ENCODE measurements at places on chromosomes 7 and 10.

DNA sequence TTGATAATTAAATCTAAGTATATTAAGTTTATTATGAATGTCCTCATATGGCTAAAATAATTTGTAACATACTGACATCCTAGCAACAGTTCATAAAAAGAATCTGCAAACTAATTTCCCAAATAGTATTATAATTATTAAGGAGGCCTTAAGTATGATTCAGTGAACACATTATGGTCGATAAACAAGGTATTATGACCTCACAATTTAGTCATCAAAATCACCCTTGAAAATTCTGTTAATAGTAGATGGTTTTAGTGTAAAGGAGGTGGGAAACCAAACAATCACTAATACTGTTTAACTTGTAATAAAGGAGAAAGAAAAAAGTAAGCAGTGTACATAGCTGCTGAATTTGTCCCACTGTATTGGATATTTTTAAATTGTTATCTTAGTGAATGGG, 2.1 kb downstream of the ETV1 start:
- DNase-seq: no peak

DNA sequence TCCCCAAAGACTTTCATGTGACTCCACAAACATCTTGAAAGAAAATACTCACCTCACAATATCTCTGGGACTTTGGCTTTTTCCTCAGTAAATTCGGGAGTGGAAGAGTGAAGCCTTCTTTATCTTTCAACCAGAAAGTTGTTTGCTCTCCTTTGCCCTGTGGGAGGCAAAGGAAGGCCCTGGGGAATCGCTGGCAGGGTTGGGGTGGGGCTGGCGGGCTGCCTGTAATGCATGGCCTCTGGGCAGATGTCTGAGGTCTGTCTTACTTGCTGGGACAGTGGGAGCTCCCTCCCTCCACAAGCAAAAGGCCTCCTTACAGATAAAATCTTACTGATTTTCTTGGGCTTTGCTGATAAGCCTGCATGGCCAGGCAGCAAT, 24.9 kb downstream of the TECTB start:
- no peak for DNase-seq

DNA sequence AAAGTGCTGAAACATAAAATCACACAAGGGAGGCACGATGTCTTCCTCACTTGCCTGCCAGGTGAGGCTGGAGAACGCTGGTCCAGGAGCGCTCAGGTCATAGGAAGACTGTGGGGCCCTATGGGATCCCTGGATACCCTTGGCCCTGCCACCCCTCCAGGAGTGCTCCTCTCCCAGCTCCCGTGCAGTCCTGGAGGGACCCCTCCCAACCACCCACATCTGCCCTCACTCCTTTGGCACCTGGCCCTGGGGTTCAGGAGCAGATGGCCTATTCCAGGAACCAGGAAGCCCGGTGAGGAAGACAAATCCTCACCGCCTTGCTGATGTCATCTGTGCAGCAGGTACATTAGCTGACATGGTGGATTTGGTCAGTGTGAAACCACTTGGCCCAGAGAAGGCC, 3.7 kb upstream of the CXCL12 start:
- DNase-seq: no peak

GRCh38 chr7:121019018-121019417, 30.5 kb downstream of the CPED1 start:
- DNase-seq: no peak

- DNase-seq: no peak
These were observed 571 bp downstream of the KDM7A start for GRCh38 chr7:140176122-140176701.

DNA sequence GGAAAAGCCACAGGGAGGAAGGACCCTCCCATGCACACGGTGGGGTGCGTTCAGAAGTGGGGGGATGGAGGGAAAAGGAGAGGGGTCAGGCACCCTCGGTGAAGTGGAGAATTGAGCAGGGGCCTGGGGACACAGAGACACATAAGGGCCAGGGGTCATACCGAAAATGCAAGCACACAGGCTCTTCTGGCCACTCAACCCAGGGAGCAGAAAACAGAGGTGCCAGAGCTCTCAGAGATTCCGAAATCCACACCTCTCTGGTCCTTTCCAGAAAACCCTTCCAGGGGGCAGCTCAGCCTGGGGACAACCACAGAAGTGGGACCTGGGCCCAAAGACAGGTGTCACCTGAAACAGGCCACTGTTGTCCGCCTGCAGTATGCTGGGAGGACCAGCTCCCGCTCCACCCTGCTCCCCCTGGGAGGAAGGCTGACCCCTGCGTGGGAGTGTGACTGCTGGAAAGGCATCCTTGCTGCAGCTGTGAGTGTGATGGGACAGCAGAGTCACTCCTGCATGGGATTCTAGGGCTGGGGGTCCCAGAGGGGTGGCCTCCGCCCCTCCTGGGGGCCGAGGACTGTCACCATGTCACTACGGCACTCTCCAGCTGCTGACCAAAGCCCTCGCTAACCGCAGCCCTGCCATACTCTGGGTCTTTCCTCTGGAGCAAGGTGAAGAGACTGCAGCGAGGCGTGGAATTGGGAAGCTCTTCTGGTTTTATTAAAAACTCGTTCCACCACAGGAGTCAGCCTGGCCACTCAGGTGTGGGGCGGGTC, 63.1 kb downstream of the TMEM209 start:
- no peak for DNase-seq

DNA sequence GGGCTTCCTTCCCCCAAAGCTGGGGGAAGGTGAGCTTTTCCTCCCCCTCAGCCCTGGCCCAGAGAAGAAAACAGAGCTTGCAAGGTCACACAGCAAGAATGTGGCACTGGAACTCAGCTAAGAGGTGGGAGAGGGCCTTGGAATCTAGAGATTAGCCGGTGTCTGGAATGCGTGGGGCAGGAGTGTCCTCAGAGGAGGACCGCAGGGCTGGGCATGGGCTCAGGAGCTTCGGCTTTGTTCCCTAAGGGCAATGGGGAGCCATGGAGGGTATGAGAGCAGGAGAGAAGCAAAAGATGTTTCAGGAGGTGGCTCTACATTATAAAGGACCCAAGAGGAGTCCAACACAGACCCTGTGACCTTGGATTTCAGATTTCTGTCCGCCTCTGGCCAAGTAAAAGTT, 127.2 kb upstream of the TNRC18 start:
- DNase-seq: no peak

- DNase-seq: no peak
These were observed 36.5 kb downstream of the KMT2C start for GRCh38 chr7:152399344-152399743.

GRCh38 chr10:108817584-108817983, 1105.7 kb downstream of the XPNPEP1 start:
- no peak for DNase-seq

DNA sequence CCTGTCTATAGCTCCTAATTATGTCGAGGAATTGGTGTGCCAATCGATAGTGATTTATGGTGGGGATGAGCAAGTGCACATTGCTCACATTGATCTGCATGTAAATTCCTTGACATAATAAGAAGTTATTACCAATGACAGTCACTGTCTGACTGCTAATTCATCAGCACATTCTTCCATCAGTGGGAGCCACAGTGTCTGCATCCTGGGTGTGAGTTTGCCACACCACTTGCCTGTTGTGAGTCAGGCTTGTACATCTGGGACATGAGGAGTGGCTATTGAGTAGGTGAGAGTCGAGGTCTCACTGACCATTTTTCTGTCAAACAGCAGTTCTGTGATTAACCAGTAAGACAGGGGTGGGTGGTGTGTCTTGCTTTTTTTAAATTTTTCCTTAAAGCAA, 263.4 kb downstream of the LRMDA start:
- no peak for DNase-seq

- DNase-seq: no peak
These were observed 1.9 kb downstream of the ANTXRL start for GRCh38 chr10:46288601-46289206.

DNA sequence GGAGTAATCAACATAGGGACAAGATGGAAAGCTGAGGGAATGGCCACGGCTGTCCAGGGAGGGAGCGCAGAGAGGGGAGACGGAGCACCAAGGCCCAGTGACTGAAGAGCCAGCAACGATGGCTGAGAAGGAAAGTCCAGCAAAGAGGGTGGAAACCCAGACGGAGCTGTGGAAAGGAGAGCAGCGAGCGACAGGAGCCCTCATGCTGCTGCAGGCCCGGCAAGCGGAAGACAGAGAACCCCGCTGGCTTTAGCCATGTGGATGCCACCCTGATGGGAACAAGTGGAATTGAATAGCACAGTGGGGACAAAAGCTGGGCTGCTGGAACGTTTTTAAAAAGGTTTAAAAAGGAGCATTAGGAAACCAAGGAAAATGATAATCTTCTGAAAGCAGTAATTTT, 82.9 kb upstream of the DDC start:
- no peak for DNase-seq

DNA sequence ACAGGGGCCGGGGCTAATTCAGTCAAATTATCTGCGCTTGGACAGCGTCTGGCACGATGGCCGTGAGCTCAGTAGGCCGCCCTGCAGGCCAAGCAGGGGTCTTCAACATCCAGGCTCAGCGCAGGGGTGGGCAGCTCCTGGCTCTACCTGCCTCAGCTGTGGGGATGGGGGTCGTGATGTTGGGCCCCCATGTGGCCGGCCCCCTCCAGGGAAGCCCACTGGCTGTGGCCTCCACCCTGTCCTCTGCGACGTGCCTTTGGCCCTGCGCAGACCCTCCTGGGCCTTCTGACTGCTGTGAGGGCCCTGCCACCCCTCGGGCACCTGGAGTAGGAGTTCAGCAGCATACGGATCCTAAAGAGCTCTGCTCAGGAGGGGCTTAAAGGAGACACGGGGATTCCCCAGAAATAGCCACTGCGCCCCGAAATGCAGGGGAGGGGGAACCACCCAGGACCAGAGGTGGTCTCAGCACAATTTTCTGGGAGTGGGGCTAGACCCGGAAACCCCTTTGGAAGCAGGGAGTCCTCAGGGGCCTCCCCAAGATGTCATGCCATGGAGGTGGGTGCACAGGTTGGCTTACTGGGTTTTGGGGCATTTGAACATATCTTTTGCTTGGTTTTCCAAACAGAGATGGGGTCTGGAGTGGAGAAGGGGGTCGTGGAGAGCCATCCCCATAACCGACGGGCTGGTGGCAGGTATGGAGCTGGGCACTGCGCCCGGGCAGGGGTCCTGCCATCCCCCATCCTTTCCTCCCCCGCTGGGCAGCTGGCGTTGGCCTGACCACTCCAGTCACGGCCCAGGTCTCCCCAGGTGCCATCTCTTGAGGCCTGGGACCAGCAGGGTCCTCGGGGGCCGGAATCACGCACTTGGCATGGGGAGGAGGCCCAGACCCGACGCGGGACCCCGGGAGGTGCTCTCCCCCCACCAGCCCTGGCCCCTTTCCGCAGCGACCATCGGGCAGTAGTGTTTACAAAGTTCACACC, 4.0 kb upstream of the ADAP1 start:
- DNase-seq: no peak
